ENCODE measurements at places on chromosomes 11 and 22. TPM values are rescaled to one million over a fixed set of nuclear protein-coding genes. Genes with fewer than 3 reads are reported as not detected.

MYOD1 gene
- total RNA-seq, result not detected

FAM111B gene
- 0.57 TPM for total RNA-seq

ASRGL1 gene
- total RNA-seq, result 1.2 TPM

NEFH gene
- 0.33 TPM for total RNA-seq

PICALM gene
- 80.0 TPM for total RNA-seq

SPI1 gene
- total RNA-seq, result 1.1 TPM

OR4D5 gene
- total RNA-seq, result not detected

LRRC10B gene
- total RNA-seq, result not detected
